ENCODE measurements at places on chromosomes 6 and 20. TPM values are rescaled to one million over a fixed set of nuclear protein-coding genes. Genes with fewer than 3 reads are reported as not detected.

Gene NHLRC1
- 1.8 TPM for total RNA-seq

Gene GLP1R
- 3.5 TPM for total RNA-seq

Gene COL12A1
- total RNA-seq: 32.6 TPM

Gene CFAP206
- total RNA-seq: 0.18 TPM

Gene DUSP15
- not detected for total RNA-seq

Gene LAMA4
- total RNA-seq: 56.1 TPM

Gene HSPA1A
- 68.8 TPM for total RNA-seq

Gene CST1
- not detected for total RNA-seq

Gene GSTA2
- total RNA-seq: 0.89 TPM

Gene SLC2A10
- 13.4 TPM for total RNA-seq

Gene EPB41L1
- total RNA-seq: 40.6 TPM

Gene OR2H1
- total RNA-seq: not detected

Gene PLAGL2
- total RNA-seq: 5.8 TPM

Gene CGA
- total RNA-seq: not detected

Gene SLC17A3
- total RNA-seq: not detected

Gene DHX16
- total RNA-seq: 23.3 TPM

Gene RTEL1
- total RNA-seq: 18.7 TPM

Gene HLA-DMA
- total RNA-seq: 0.87 TPM

Gene NEURL2
- not detected for total RNA-seq

Gene RBPJL
- not detected for total RNA-seq

Gene RIPPLY2
- total RNA-seq: not detected

Gene ULBP2
- not detected for total RNA-seq

Gene PPP1R14C
- not detected for total RNA-seq

Gene TFAP2A
- total RNA-seq: 0.18 TPM

Gene UNC5CL
- total RNA-seq: 80.3 TPM

Gene SASH1
- 18.5 TPM for total RNA-seq

Gene NOTCH4
- 11.0 TPM for total RNA-seq

Gene CST2
- not detected for total RNA-seq

Gene PSORS1C2
- total RNA-seq: not detected

Gene AKAP7
- 1.3 TPM for total RNA-seq

Gene SFTA2
- total RNA-seq: 2.8 TPM

Gene OPRL1
- total RNA-seq: 0.55 TPM

Gene TNNC2
- total RNA-seq: not detected

Gene TNFAIP3
- total RNA-seq: 10.7 TPM

Gene ID4
- total RNA-seq: 5.3 TPM
